ENCODE measurements at places on chromosomes 13 and 19. TPM values are rescaled to one million over a fixed set of nuclear protein-coding genes. Genes with fewer than 3 reads are reported as not detected.

- DNase-seq = peak; percentile 11
These were observed 56.3 kb downstream of the PSG3 start for GRCh38 chr19:42683917-42684513.

GRCh38 chr19:33756177-33756576 is 40.5 kb upstream of the KCTD15 start:
- no peak for DNase-seq

- no peak for DNase-seq
These were observed 5.1 kb upstream of the GPR18 start for GRCh38 chr13:99263126-99263785.

GRCh38 chr19:8575467-8575997 is 1.7 kb downstream of the MYO1F start:
- no peak for DNase-seq

GRCh38 chr13:80873589-80873988 is 532.7 kb upstream of the SPRY2 start:
- DNase-seq = peak; percentile 51

DNA sequence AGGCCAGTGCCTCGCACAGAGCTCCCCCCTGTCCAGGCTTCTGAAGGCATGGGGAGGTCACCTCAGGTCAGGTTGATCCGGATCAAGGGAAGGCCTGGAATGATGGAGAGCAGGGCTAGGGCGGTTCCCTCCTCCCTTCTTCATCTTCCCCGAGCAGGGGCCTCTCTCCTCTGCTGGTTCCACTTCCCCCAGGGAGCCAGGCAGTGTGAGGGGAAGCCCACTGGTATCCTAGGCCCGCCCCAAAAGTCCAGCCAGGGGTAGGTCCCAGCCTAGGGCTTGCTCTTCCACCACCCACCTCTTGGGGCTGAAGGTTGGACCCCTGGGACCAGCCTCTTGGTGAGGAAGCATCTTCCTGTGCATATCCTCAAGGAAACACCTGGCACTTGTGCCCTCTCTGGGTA is 16.4 kb upstream of the PRR19 start:
- no peak for DNase-seq

DNA sequence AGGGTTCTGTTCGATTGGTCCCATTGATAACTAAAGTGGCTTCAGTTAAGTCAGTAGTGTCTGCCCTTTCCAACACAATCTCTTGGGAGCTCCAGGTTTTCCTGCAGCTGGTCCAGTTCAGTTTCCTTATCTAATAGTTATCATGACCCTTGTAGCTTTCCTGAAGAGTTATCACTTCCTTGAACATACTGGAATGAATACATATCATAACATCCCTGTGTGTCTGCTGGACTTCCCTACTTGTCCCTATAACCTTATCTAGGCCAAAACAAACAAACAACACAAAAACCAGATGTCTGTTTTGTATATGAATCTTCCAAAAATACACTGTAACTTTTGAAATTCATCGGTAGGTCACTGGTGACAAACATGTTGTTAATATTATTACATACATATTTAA is 167.6 kb downstream of the DCT start:
- no peak for DNase-seq

- DNase-seq = no peak
These were observed 892.4 kb upstream of the MIR17HG start for GRCh38 chr13:90455067-90455466.

- no peak for DNase-seq
These were observed 10.6 kb upstream of the LRRC25 start for GRCh38 chr19:18408053-18408476.

GRCh38 chr19:18456974-18457373 is 19.0 kb upstream of the ISYNA1 start:
- DNase-seq = no peak

ZNF805 gene
- 37.5 TPM for total RNA-seq

USHBP1 gene
- not detected for total RNA-seq

FLT3LG gene
- 0.50 TPM for total RNA-seq

DNA sequence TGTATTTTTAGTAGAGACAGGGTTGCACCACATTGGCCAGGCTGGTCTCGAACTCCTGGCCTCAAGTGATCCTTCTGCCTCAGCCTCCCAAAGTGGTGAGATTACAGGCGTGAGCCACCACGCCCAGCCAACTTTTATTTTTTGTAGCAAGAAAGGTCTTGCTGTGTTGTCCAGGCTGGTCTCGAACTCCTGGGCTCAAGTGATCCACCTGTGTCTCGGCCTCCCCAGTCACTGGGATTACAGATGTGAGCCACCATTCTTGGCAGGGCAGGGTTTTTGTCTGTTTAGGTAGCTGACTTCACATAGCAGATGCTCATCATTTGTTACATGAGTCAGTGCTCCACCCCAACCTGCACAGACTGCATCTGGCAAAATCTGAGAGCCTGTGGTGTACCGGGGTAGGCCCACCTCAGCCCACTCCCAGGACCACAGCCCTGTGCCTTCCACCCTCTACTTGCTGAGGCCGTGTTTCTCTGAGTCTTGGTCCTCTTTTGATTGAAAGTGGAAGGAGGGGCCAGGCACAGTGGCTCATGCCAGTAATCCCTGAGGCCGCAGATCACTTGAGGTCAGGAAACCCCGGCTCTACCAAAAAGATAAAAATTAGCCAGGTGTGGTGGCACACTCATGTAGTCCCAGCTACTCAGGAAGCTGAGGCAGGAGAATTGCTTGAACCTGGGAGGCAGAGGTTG is 4.2 kb upstream of the TNPO2 start:
- no peak for DNase-seq

ADAT3 gene
- total RNA-seq = 5.3 TPM

WDR18 gene
- 42.0 TPM for total RNA-seq

- DNase-seq = no peak
These were observed 97.0 kb upstream of the RNF113B start for GRCh38 chr13:98273824-98274742.

- DNase-seq = no peak
These were observed 3.2 kb downstream of the KLF16 start for GRCh38 chr19:1860042-1860775.

DNA sequence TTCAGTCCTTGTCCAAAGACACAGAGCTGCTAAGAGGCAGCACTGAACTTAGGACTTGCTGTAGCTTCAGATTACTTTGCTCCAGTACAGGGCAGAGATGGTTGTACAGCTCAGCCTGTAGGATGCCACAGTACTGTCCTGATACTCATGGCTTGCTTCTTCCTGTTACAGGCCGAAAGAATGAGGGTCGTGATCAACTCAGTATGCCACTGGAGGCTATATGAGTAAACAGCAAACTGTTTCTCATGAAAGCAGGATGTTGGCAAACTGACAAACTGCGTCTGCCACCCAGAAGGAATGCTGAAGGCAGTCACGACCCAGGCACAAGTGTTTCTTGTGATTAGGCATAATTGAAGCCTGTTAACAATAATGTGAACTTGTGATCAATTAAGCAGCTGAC is 2.8 kb downstream of the ZNF749 start:
- DNase-seq = no peak

FGF22 gene
- not detected for total RNA-seq

GRCh38 chr13:30868799-30869470 is 37.1 kb upstream of the MEDAG start:
- no peak for DNase-seq

NLRP4 gene
- not detected for total RNA-seq

DNA sequence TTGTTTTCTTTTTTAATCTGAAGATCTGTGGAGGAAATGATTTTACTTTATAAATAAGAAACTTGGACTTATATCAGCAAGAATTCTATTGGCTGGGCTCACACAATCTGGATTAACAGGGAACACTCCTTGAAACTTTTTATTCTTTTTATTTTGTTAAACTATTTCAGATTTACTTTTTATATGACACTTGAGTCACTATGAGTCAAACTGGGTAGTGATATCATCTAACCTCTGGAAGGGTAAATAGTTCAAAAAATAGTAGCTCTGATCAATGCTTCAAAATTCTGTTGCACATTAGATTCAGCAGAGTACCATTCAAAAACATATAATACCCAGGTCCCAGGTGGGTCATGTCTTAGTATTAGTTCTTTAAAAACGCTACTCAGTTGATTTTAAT is 55.1 kb upstream of the NBEA start:
- DNase-seq = peak; percentile 6

MADCAM1 gene
- total RNA-seq = 0.33 TPM

SPACA6 gene
- 3.7 TPM for total RNA-seq

ITPKC gene
- total RNA-seq = 40.0 TPM

DNA sequence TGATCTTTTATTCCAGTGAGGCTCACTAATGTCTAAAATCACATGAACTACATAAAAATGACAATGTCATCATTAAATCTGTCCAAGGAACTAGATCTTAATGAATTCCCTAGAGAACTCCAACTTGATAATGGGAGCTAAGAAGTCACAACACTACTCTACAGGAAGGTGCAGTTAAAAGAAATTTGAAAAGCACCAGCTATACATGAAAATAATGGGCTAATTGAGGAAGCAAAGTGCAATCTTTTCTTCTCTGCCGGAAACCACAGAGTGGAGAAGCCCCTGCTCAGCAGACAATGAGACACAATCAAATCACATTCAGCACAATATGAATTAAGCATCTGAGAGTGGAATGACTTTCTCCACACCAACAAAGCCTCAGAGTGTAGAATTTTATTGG is 261.7 kb downstream of the LHFPL6 start:
- DNase-seq = no peak

Data from mammary epithelial cell (primary cell).